ENCODE measurements at places on chromosomes 2 and 18.
A peak's percentile ranks its signal among the peaks of the same experiment; 100 is the strongest.

- no peak for DNase-seq
Observed at GRCh38 chr2:33042265-33042664, 95.5 kb downstream of the LTBP1 start.

DNA sequence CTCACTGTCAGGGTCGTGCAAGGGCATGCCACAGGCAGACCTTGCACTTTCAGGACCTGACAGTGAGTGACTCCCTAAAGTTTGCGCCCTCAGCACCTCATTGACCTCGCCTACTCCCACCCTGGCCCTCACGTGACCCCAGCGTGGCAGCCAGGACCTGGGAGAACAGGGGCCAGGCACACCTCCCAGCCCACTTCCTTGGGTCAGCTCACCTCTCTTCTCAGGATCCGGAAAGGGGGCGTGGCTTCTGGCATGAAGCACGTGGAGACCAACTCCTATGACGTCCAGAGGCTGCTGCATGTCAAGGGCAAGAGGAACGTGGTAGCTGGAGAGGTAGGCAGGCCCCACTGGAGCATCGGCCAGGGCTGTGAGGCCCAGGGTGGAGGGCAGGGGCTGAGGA is 8.8 kb downstream of the VIL1 start:
- no peak for DNase-seq

GRCh38 chr2:228657807-228658402 is 476.4 kb upstream of the SPHKAP start:
- DNase-seq: peak; percentile 8

GRCh38 chr18:58682429-58683069 is 11.3 kb downstream of the MALT1 start:
- no peak for DNase-seq
